Natural killer cell (primary cell): ENCODE measurements at places on chromosomes 6 and 20. TPM values are rescaled to one million over a fixed set of nuclear protein-coding genes. Genes with fewer than 3 reads are reported as not detected.

Gene LHFPL5
- total RNA-seq = not detected

Gene AFDN
- total RNA-seq = 7.9 TPM

Gene ADGRF4
- not detected for total RNA-seq

Gene ZKSCAN3
- 4.7 TPM for total RNA-seq

Gene HEY2
- total RNA-seq = 0.93 TPM
